ENCODE measurements at places on chromosomes 2 and 18. TPM values are rescaled to one million over a fixed set of nuclear protein-coding genes. Genes with fewer than 3 reads are reported as not detected.

DNA sequence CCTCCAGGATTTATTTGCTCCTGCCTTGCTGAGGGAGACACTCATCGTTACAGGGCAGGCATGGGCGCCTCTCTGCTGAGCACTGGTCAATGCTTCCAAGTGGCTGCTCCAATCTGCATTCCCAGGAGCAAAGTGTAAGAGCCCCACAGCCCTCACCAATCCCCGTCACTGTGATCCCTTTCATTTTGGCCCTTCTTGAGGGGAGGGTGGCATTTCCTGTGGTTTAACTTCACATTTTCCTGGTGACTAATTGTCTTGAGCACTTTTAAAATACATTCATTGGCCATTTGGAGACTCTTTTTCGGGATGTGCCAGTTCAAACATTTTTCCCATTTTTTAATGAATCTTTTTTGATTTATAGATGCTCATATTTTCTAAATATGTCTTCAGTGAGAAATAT, 33.0 kb downstream of the TPO start:
- no peak for DNase-seq

- no peak for DNase-seq
Observed at GRCh38 chr2:65255356-65255755, 27.7 kb downstream of the ACTR2 start.

DNA sequence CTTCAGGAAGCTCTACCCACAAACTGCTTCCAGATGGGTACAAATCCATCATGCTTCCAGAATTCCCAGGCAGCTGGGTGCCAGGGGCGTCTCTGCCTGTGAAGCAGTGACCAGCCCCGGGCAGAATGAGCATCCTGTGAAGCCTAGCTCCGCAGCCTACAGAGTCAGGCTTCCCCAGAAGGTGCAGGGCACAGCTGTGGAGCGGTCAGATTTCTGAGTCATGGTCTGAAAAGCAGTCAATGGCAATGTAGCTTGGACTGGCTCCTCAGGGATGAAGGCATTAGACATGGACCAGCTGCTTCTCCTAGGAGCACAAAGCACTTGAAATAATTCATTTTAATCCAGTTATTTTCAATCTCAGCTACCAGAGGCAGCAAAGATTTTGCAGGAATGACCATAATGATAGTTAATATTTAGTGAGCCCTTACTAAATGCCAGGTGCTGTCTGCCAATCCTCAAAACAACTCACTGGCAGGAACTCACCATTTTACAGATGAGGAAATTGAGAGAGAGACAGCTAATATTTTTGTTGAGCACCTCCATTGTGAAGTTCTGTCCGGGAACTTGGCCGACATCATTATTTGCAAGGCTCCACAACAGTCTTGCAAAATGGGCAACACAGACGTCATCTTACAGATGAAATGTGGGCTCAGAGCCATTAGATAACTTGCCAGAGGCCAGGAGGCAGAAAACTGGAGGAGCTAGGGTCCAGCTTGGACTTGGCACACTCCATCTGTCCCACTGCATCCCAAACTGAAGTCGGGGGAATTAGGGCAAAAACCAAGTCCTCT, 31.7 kb downstream of the ACMSD start:
- DNase-seq: no peak

GRCh38 chr2:239721991-239722759, 303.0 kb downstream of the NDUFA10 start:
- peak; percentile 37 for DNase-seq

DNA sequence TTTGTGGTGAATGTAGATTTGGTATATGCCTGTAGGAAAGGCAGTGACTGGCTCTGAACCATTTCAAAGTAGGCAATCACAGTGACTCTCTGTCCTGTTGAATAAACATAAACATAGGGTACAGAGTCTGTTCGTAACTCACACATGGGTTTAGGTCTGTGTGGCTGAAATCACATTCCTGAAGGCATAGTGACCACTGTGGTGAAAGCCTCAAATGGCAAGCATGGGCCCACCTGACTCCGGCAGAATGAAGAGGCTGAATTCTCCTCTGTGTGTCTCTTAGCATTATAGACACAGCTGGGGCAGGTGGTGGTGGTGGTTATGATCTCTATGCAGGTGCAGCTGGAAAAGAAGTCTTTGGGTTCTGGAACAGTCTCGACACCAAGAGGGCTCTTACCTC, 61.2 kb downstream of the ITGA6 start:
- no peak for DNase-seq

- DNase-seq: no peak
Observed at GRCh38 chr2:172339371-172340010, 87.9 kb upstream of the ITGA6 start.

The MEP1B gene
- not detected for total RNA-seq

The KCNE4 gene
- 9.1 TPM for total RNA-seq

The INPP1 gene
- 50.7 TPM for total RNA-seq

The VRK2 gene
- 25.6 TPM for total RNA-seq

The DCTN1 gene
- total RNA-seq: 143 TPM

Measured in ureter (tissue), 1 donor.